Pericardium fibroblast (primary cell): ENCODE measurements at places on chromosomes 12 and 14. TPM values are rescaled to one million over a fixed set of nuclear protein-coding genes. Genes with fewer than 3 reads are reported as not detected.

Gene GALNT8
- 0.12 TPM in 1 of 2 replicates, not detected in the other for total RNA-seq

Gene SIVA1
- total RNA-seq = 237 and 241 TPM in 2 replicates

Gene ANO2
- total RNA-seq = 0.26 TPM in 1 of 2 replicates, not detected in the other

Gene WASHC4
- total RNA-seq = 34.0 and 37.7 TPM in 2 replicates

Gene JAG2
- total RNA-seq = 0.12 and 1.4 TPM in 2 replicates

Gene MAP3K9
- under 0.01 and 0.12 TPM in 2 replicates for total RNA-seq

Gene ITGA7
- total RNA-seq = 15.5 and 18.5 TPM in 2 replicates

Gene SCNN1A
- total RNA-seq = 2.6 and 9.4 TPM in 2 replicates

Gene AMN
- 0.17 and 12.4 TPM in 2 replicates for total RNA-seq

Gene LRRC43
- 0.43 and 1.8 TPM in 2 replicates for total RNA-seq

Gene CAPZA3
- not detected in 2 replicates for total RNA-seq

Gene CBLN3
- total RNA-seq = 3.1 and 6.9 TPM in 2 replicates

Gene CLEC2B
- total RNA-seq = 4.0 and 11.4 TPM in 2 replicates

Gene CALCOCO1
- 119 and 132 TPM in 2 replicates for total RNA-seq

Gene SUSD6
- 11.1 and 13.7 TPM in 2 replicates for total RNA-seq

Gene GPR162
- 3.7 and 5.6 TPM in 2 replicates for total RNA-seq

Gene RPL10L
- not detected in 2 replicates for total RNA-seq

Gene LTB4R
- 2.1 and 4.5 TPM in 2 replicates for total RNA-seq

Gene CCDC197
- total RNA-seq = not detected in 2 replicates

Gene DLK1
- 0.34 and 0.47 TPM in 2 replicates for total RNA-seq

Gene C3AR1
- total RNA-seq = not detected in 2 replicates

Gene BMP4
- 2.3 and 27.4 TPM in 2 replicates for total RNA-seq

Gene IAPP
- not detected in 2 replicates for total RNA-seq

Gene ESRRB
- total RNA-seq = 0.09 TPM in 1 of 2 replicates, not detected in the other
